ENCODE measurements at places on chromosomes 7 and 10.
A peak's percentile ranks its signal among the peaks of the same experiment; 100 is the strongest.

GRCh38 chr10:72226418-72227027 lies 10.4 kb upstream of the ASCC1 start:
- DNase-seq = no peak

DNA sequence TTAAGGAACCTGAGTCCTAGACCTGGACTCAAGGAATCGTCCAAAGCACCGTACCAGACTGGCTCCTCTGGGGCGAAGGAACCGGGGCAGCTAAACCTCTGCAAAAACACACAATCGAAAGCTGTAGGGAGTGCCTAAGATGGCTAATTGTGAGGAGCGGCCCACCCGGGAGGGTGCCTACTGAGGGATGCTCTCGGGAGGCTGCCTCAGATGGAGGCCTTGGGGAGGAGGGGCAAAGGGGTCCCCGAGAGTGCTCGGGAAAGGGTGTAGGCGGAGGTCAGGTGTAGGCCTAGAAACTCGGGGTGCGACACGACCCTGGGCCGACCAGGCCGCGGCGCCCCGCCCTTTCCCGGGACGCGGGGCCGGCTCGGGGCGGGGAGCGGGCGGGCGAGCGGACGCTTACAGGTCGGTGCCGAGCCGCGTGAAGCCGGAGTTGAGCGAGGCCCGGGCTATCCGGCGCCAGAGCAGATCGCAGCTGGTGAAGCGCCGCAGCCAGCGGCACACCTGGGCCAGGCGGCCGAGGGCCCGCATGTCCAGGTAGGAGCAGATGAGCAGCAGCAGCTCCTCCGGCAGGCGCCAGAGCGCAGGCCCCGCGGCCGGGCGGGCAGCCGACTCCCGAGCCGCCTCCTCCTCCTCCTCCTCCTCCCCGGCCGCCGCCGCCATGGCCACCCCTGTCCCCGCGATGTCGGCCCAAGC lies 844 bp downstream of the FBXW4 start:
- DNase-seq = peak; percentile 57

DNA sequence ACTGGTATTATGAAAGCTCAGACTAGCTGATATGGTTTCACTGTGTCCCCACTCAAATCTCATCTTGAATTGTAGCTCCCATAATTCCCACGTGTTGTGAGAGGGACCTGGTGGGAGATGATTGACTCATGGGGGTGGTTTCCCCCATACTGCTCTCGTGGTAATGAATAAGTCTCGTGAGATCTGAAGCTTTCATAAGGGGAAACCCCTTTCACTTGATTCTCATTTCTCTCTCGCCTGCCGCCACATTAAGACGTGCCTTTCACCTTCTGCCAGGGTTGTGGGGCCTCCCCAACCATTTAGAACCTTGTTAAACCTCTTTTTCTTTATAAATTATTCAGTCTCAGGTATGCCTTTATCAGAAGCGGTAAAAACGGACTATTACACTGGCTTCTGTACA lies 40.3 kb downstream of the COL13A1 start:
- DNase-seq = no peak

DNA sequence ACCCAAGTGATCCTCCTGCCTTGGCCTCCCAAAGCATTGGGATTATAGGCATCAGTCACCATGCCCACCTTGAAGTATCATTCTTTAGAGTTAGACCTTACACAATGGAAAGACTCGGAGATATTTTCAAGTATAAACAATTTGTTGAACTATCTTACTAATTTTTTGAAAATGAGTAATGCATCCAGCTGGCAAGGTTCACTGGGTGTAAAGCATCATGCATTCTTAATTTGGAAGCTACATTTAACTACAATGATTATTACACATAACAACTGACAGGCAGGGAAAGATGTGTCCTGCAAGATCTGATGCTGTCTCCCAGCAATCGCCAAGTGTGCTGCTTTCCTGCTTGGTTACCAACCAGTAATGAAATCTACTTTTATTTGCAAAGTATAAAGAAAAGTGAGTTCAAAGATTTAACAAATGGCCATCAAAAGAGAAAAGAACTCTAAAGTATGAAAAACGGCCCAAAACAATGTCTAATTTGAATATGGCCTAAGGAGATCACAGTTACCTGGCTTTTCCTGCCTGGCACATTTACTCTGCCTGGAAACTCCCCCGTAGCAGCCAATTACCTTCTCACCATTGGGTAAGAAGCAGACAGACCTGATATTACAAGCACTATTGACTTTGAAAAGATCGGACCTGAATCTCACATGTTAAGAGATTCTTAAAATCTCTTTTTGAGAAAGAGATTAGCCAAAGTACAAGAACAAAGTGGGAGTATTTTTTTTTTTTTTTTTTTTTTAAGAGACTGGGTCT lies 59.3 kb upstream of the NMT2 start:
- no peak for DNase-seq

GRCh38 chr10:35396560-35397434 lies 60.5 kb downstream of the CCNY start:
- DNase-seq = no peak

DNA sequence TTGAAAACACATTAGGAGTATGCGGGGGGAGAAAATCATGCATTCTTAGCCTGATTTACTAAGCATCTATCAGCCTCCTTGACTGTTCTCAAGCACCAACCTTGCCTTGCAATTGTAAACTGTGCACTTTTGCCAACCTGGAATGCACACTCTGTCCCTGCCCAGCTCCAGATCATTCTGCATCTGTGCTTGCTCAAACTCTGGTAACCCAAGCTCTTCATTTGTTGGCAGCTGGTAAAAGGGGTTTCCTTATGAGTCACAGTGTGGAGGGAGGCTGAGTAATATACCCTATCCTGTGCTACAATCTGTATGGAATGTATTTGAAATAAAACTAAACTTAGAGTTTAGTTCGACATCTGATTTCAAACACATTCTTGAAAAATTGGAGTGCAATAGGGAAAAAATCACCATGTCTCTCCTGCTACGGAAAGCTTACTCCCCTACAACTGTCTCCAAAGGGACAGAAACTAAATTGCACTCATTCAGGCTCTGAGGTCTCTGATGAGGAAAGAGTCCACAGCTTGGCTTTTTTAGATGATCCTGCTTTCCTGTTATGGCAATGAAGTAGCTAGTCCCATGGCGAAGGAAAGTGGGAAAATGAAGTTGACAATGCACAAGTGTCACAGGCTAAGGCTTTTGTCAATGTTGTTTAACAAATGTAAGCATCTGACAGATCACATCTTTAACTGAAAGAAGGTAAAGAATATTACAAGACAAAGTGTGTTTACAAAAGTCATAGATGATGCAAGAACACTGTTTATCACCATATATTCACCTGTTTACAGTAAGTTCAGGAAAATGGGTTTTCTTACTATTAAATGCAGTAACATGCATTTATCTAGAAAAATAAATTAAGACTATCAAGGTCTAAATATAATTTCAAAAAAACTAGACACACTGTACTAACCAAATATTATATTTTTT lies 61.9 kb downstream of the TES start:
- DNase-seq = no peak
